ENCODE measurements at places on chromosomes 7 and 10. TPM values are rescaled to one million over a fixed set of nuclear protein-coding genes. Genes with fewer than 3 reads are reported as not detected.

- no peak overlapping the region for H3K27ac ChIP-seq
- H3K4me3 ChIP-seq, result no peak overlapping the region
- DNase-seq, result no peak
- no peaks in the 10 kb centered on the region for H3K36me3 ChIP-seq
- H3K27me3 ChIP-seq, result no peaks in the 10 kb centered on the region
Observed at GRCh38 chr7:139811066-139811465, 18.0 kb upstream of the TBXAS1 start.

- H3K27ac ChIP-seq, result no peak overlapping the region
- H3K4me1 ChIP-seq, result no peaks in the 10 kb centered on the region
- no peak for DNase-seq
- H3K4me3 ChIP-seq, result no peak overlapping the region
- no peaks in the 10 kb centered on the region for H3K27me3 ChIP-seq
Observed at GRCh38 chr7:56110611-56111010, 4.3 kb upstream of the CHCHD2 start.

DNA sequence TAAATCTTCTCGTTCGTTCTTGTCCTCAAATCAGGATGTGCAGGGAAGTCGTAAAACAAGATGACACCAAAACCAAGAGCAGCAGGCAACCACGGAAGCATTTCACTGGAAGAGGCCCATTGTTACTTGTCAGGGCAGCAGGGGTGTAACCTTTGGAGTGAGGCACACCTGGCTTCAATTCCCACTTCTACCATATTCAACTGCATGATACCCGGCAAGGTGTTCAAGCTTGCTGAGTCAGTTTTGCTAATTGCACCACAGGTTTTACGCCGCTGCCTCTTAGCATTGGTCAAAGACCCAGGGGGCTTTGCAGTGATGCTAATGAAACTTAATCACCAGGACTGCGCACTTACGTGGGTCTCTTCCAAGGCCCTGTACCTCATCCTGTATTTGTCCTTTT is 50.0 kb upstream of the PTER start:
- no peak overlapping the region for H3K4me3 ChIP-seq
- peak overlapping the region; percentile 56 for H3K27ac ChIP-seq
- H3K27me3 ChIP-seq, result no peaks in the 10 kb centered on the region
- peaks cover 16% of the 10 kb centered on the region for H3K4me1 ChIP-seq
- H3K36me3 ChIP-seq, result no peaks in the 10 kb centered on the region

GRCh38 chr10:87759551-87759950 is 58.5 kb downstream of the ATAD1 start:
- H3K4me1 ChIP-seq, result no peaks in the 10 kb centered on the region
- no peaks in the 10 kb centered on the region for H3K27me3 ChIP-seq
- peaks cover 8% of the 10 kb centered on the region for H3K36me3 ChIP-seq
- no peak overlapping the region for H3K27ac ChIP-seq

DNA sequence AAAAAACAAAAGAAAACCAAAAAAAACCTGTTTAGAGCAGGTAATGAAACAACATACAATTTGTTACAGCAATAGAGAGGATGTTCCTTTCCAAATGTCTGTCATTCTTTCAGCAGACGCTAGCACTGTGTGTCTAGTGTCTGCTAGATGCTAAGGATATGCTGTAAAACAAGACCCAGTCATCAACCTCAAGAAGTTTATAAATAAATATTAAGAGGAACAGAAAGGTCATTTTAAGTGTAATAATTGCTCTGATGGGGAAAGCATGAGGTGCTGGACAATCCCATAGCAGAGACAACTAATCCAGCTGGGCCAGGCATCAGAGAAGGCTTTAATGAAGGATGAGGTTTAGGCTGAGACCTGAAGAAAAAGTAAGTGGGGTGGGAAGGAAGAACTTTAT is 23.3 kb upstream of the ASCC1 start:
- H3K27me3 ChIP-seq, result no peaks in the 10 kb centered on the region
- H3K36me3 ChIP-seq, result peaks cover 3% of the 10 kb centered on the region
- DNase-seq, result no peak
- H3K4me1 ChIP-seq, result no peaks in the 10 kb centered on the region
- H3K4me3 ChIP-seq, result no peak overlapping the region
- no peak overlapping the region for H3K27ac ChIP-seq

GRCh38 chr7:151060416-151061212 is 1.2 kb downstream of the SLC4A2 start:
- H3K4me3 ChIP-seq, result peak overlapping the region; percentile 72
- no peaks in the 10 kb centered on the region for H3K27me3 ChIP-seq
- peaks cover 35% of the 10 kb centered on the region for H3K4me1 ChIP-seq
- peaks cover 4% of the 10 kb centered on the region for H3K36me3 ChIP-seq
- no peak for DNase-seq
- H3K27ac ChIP-seq, result no peak overlapping the region

- H3K36me3 ChIP-seq, result no peaks in the 10 kb centered on the region
- H3K4me1 ChIP-seq, result no peaks in the 10 kb centered on the region
- H3K27me3 ChIP-seq, result no peaks in the 10 kb centered on the region
Observed at GRCh38 chr10:86068231-86069054, 298.2 kb downstream of the GRID1 start.

- no peaks in the 10 kb centered on the region for H3K36me3 ChIP-seq
- peak; percentile 49 for DNase-seq
- no peak overlapping the region for H3K4me3 ChIP-seq
- H3K4me1 ChIP-seq, result peaks cover 3% of the 10 kb centered on the region
- peaks cover 7% of the 10 kb centered on the region for H3K27me3 ChIP-seq
- no peak overlapping the region for H3K27ac ChIP-seq
Observed at GRCh38 chr10:101301111-101301731, 52.7 kb upstream of the BTRC start.

DNA sequence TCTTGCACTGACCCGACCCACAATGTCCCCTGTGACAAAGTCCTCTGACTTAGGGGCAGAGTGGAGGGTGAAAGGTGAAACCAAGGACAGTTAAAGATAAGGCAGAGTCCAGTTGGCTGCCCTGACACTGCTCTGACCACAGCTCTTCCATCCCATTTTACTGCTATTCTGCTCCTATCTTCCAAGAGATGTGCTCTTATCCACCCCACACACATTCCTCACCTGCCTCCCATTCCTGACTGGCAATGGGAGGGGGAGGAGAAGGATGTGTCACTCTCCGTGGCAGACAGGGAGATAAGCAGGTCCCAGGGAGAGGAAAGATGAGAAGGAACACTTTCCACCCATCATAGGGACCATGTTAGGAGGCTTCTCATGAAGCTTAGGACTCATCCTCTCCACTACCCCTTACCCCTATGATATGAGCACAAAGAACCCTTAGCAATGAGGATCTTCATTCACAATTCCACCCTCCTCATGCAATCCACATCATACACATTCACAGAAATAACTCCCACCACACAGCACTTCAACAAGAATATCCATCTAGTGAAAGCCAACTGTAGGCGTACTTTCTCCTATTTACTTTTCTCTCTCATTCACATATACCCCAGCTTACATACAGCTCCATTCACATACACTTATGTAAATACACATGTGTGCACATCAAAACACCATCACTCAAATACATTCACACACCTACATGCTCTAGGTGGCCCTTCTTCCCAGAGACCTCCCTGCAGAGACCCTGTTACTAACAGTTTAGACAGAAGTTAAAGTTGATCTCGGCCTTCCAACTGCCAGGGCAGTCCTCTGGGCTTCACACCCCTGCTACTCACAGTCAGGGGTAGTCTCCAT is 6.6 kb downstream of the SYNPO2L start:
- no peaks in the 10 kb centered on the region for H3K27me3 ChIP-seq
- H3K4me1 ChIP-seq, result no peaks in the 10 kb centered on the region
- H3K36me3 ChIP-seq, result no peaks in the 10 kb centered on the region

GRCh38 chr7:39686261-39686924 is 63.0 kb downstream of the RALA start:
- H3K4me1 ChIP-seq, result peaks cover 2% of the 10 kb centered on the region
- peaks cover 10% of the 10 kb centered on the region for H3K36me3 ChIP-seq
- DNase-seq, result no peak
- no peak overlapping the region for H3K27ac ChIP-seq
- H3K4me3 ChIP-seq, result no peak overlapping the region
- H3K27me3 ChIP-seq, result no peaks in the 10 kb centered on the region

- peak; percentile 81 for DNase-seq
- no peaks in the 10 kb centered on the region for H3K27me3 ChIP-seq
- H3K27ac ChIP-seq, result no peak overlapping the region
- H3K36me3 ChIP-seq, result peaks cover 8% of the 10 kb centered on the region
- H3K4me1 ChIP-seq, result no peaks in the 10 kb centered on the region
- no peak overlapping the region for H3K4me3 ChIP-seq
Observed at GRCh38 chr7:101315336-101315735, 6.3 kb downstream of the IFT22 start.

- H3K36me3 ChIP-seq, result peaks cover 22% of the 10 kb centered on the region
- no peaks in the 10 kb centered on the region for H3K27me3 ChIP-seq
- DNase-seq, result no peak
- no peaks in the 10 kb centered on the region for H3K4me1 ChIP-seq
Observed at GRCh38 chr7:151351967-151352366, 10.4 kb downstream of the NUB1 start.

- H3K36me3 ChIP-seq, result no peaks in the 10 kb centered on the region
- H3K27ac ChIP-seq, result no peak overlapping the region
- no peaks in the 10 kb centered on the region for H3K4me1 ChIP-seq
- peak; percentile 79 for DNase-seq
Observed at GRCh38 chr7:17991866-17992648, 35.6 kb downstream of the PRPS1L1 start.

DNA sequence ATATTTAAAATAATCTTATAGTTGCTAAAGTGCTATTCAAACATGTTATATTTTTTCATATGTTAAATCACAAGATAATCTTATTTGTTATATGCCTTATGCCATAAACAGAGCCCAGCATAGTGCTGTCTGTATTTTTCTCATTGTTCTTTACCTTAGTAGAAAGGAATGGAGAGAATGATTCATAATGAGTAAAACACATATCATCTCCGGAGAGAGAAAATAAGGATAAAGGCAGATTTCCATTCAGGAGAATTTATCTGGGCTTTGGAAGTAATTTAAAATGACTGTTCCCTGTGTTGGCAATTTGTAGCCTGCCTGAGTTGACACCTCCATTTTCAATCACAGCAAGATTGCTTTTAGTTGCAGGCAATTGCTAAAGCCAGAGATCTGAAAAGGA is 30.2 kb downstream of the CHN2 start:
- H3K4me1 ChIP-seq, result no peaks in the 10 kb centered on the region
- H3K36me3 ChIP-seq, result no peaks in the 10 kb centered on the region
- no peaks in the 10 kb centered on the region for H3K27me3 ChIP-seq
- no peak overlapping the region for H3K27ac ChIP-seq
- no peak for DNase-seq
- no peak overlapping the region for H3K4me3 ChIP-seq

GRCh38 chr7:151012911-151013347 is 11.4 kb downstream of the ATG9B start:
- no peak for DNase-seq
- H3K4me3 ChIP-seq, result peak overlapping the region; percentile 7
- no peak overlapping the region for H3K27ac ChIP-seq

DNA sequence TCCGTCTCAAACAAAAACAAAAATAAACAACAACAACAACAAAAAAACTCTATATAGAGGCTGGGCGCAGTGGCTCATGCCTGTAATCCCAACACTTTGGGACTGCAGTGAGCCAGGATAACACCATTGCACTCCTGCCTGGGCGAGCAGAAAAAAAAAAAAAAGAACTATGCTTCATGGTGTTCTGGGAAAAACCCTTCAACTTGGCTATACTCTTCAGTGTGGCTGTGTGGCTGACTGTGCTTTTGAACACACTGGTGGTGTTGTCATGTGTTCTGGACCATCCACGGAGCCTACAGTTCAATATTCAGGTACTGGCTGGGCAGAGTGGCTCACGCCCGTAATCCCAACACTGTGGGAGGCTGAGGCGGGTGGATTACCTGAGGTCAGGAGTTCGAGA is 26.5 kb downstream of the SNX8 start:
- H3K36me3 ChIP-seq, result no peaks in the 10 kb centered on the region
- no peak for DNase-seq
- H3K4me3 ChIP-seq, result no peak overlapping the region

GRCh38 chr10:30062090-30062489 is 2.7 kb upstream of the JCAD start:
- no peak overlapping the region for H3K27ac ChIP-seq
- H3K27me3 ChIP-seq, result peaks cover 29% of the 10 kb centered on the region
- no peak for DNase-seq
- H3K36me3 ChIP-seq, result no peaks in the 10 kb centered on the region

DNA sequence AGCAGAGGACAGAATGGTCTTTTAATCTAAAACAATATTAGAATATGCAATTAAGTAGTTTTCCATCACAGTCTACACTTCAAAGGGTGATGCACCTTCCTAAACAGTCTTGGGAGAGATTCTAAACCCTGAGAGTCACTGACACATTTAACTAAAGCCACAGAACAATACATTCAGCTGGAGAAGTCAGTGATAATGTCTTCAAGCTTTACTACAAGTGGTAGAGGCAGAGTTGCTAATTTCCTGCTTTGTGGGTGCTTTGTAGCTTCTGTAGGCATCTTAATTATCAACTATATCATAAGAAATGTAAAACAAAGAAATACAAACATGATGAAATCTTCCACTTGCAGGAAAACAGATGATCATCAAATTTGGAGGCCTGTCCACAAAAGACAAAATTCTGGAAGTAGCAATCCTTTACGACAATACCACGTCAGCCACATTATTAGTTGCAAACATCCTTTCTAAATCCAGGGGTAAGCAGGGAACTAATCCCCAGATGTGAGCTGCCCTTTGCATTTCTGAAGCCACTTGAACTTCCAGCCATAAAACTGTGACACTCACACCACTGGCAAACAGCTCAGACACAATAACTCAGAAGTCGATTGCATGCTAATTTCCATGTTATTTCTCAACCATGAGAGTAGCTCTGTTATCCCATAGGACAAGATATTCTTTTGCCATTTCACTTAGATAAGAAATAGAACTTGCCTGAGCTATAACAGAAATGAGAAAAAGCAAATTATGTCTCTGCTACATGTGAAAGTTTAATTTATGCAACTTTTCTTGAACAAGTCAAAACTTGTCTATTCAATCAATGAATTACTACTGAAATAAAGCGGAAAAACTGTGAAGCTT is 212.2 kb downstream of the FAM107B start:
- H3K27ac ChIP-seq, result no peak overlapping the region
- H3K27me3 ChIP-seq, result no peaks in the 10 kb centered on the region
- no peaks in the 10 kb centered on the region for H3K4me1 ChIP-seq
- DNase-seq, result no peak

- peaks cover 5% of the 10 kb centered on the region for H3K27me3 ChIP-seq
Observed at GRCh38 chr10:97140049-97140846, 45.5 kb downstream of the SLIT1 start.

GRCh38 chr10:103982639-103983038 is 15.7 kb downstream of the SLK start:
- H3K36me3 ChIP-seq, result no peaks in the 10 kb centered on the region
- no peak overlapping the region for H3K4me3 ChIP-seq
- H3K27me3 ChIP-seq, result no peaks in the 10 kb centered on the region
- H3K27ac ChIP-seq, result no peak overlapping the region
- no peaks in the 10 kb centered on the region for H3K4me1 ChIP-seq
- DNase-seq, result no peak

GRCh38 chr10:76774987-76775603 is 862.5 kb downstream of the KCNMA1 start:
- H3K27ac ChIP-seq, result no peak overlapping the region
- no peaks in the 10 kb centered on the region for H3K27me3 ChIP-seq
- H3K4me3 ChIP-seq, result no peak overlapping the region
- no peaks in the 10 kb centered on the region for H3K36me3 ChIP-seq

The ITGB8 gene
- 3.6 TPM for total RNA-seq

The ADCYAP1R1 gene
- 14.6 TPM for total RNA-seq

The SPDYE2 gene
- not detected for total RNA-seq

The VGF gene
- 7.4 TPM for total RNA-seq

The FAM24B gene
- 0.50 TPM for total RNA-seq

The CCL26 gene
- total RNA-seq, result 14.8 TPM

The VAX1 gene
- not detected for total RNA-seq

The SYT15 gene
- total RNA-seq, result 1.5 TPM

The HYAL4 gene
- not detected for total RNA-seq

The AEBP1 gene
- total RNA-seq, result 39.4 TPM

The ACSL5 gene
- not detected for total RNA-seq

The RBM20 gene
- total RNA-seq, result 0.29 TPM

Data from H1 (cell line).